Fibroblast of skin of left quadriceps (primary cell): ENCODE measurements at places on chromosomes 1 and 21.

DNA sequence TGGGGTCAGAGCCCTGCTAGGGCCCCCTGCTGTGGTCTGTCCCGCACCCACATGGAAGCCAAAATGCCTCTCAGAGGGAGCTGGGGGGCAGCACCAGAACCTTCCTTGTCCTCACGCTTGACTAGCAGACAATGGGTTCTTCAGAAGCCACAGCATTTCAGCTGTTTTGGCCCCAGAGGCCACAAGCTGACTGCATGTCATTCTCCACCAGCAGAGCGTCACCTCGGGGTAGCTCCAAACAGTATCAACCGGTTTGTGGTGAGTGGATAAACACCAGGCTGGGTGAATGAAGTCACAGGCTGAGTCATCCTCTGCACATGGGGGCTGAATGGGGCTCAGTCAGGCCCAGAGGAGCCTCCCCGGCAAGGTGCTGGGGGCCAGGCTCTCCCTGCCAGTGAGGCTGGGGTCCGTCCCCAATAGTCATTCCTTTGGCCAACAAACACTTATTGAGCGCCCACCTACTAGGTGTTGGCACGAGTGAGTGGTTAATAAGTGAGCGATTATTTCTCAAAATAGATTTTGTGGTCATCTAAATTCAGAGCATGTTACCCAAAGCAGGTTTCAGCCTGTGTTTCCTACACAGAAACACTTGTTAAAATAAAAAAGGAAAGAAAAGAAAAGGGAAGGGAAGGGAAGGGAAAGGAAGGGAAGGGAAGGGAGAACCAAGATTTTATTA, 9.1 kb downstream of the OLIG1 start:
- DNase-seq, result peak; percentile 1

DNA sequence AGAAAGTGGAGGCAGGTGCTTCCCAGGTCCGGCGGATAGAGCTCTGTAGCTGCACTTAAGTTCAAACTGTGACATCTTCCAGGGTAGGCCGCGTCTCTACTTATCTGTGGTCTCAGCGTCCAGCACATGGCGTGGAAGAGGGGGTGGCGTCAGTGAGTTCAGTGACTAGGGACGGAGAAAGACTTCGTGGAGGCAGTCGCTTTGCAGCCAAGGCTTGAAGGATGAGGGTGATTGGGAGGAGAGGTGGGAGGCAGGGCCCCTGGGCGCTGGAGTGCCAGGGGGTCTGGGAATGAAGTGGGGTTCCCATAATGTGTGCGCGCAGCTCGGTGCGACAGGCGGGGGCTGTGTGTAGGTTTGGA, 444 bp upstream of the AGO1 start:
- no peak for DNase-seq

- DNase-seq, result no peak
These were observed 31.8 kb downstream of the TMEM63A start for GRCh38 chr1:225850370-225850769.

DNA sequence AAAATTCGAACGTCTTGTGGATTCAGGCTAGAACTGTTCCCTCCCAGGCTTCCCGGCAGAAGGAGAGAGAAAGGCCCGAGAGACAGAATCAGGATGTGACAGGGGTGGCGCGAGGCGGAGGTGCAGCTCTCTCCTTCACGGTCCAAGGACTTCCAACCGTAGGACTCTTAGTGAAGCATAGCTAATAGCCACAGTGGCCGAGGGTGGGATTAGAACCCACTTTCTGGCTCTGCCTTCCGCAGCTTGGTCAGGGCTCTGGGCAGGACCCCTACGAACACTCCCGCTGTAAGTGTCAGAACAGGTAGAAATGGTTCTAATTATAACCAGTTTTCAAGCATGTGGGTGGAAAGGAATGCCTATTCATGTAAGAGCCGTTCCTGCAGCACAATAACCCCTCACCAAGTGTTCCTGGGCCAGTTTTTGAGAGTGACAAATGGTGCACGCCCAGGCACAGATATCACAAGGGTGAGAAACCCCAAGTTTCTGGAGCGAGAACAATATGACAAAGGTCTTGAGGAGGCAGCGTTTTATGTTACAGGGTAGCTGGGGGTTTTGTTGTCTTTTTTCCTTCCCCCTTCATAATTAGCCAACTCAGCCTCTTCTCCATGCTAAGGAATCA, 86.4 kb downstream of the SYF2 start:
- no peak for DNase-seq

DNA sequence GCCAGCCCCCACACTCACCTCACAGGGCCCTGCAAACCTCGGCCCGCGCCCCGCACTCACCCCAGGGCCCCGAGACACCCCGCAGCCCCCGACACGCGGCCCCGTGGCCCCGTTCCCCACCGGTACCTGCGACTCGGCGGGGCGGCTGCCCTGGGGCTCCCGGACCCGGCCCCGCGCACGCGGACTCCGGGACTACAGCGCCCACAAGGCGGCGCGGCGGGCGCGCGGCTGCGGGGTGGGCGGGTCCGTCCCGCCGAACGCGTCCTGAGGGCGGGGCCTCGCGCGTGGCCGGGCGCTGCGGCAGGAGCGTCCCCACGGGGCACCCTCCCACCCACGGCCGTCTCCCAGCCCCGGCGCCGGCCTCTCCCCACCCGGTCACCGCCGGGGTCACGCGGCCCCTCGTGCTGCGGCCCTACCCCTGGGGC, at the start of gene SLC19A1:
TSS of gene SLC19A1 (minus strand) at position 199 of the 425 bp plus-strand sequence. CDS start 4,481 bp downstream, outside the sequence.
- DNase-seq, result peak; percentile 20

- DNase-seq, result no peak
These were observed 59.2 kb downstream of the TBX15 start for GRCh38 chr1:118928739-118929554.

GRCh38 chr1:224755586-224755985, 139.5 kb downstream of the CNIH3 start:
- DNase-seq, result no peak

- no peak for DNase-seq
These were observed at the start of gene UBL4B for GRCh38 chr1:110112143-110112542. Gene UBL4B (plus strand): TSS chr1:110112443. CDS start chr1:110112535, 92 bp downstream.

DNA sequence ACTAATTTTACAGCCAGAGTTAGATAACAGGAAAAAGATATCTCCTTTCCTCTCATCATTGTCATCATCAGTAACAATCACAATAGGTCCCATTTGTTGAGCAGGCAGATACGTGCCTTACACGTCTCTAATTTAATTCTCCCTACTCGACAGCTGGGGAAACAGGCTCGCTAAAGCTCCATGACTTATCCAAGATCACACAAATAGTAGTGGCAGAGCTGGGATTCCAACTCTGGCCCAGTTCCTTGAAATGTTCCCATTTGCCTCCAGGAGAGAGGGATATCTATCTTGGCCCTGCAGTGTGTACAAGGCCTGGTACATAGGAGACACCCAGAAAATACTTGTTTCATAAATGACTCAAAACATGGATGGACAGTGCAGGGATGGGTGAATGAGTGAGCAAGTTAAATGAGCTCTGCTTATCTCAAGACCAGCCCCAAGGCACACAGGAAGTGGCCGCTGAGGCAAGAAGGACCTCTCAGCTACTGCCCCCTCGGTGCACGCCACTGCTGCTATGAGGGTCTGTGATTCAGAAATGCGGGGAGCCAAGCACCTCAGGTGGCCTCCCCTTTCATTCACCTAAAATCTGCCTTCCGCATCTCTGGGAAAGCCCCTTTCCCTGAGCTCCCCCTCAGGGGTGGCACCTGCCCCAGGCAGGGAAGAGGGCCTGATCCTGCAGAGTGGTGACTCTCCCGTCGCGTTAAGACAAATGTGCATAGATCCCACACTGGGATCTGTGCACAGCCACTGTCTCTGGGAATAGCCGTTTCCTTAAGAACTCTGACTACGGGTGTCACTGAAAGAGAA, 3.6 kb downstream of the KCNN3 start:
- DNase-seq, result no peak

- DNase-seq, result no peak
These were observed 6.8 kb upstream of the ADAM15 start for GRCh38 chr1:155044365-155044764.

GRCh38 chr1:201565771-201566528, 27.0 kb downstream of the NAV1 start:
- DNase-seq, result no peak

- no peak for DNase-seq
These were observed 76.1 kb upstream of the RGS2 start for GRCh38 chr1:192732787-192733186.

- no peak for DNase-seq
These were observed 30.7 kb upstream of the ANGPTL1 start for GRCh38 chr1:178901482-178902125.

DNA sequence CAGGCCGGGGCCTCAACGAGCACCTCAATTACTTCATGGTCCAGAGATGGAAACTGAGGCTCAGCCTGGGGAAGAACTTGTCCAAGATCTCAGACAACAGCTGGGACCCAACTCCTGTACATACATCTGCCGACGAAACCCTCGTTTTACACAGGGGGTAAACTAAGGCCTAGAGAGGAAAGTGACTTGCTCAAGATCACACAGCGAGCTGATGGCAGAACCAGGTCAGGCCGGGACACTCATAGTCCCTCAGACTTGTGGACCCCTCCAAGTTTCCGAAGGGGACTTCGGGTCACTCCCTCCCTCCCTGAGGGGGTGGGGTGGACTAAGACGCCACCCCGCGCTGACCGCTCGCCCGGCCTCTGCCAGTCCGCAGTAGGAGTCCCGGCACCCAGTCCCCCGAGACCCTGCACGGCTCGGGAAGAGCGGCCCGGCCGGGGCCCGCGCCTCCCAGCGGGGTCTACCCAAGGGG, 430 bp downstream of the WASF2 start:
- DNase-seq, result no peak

DNA sequence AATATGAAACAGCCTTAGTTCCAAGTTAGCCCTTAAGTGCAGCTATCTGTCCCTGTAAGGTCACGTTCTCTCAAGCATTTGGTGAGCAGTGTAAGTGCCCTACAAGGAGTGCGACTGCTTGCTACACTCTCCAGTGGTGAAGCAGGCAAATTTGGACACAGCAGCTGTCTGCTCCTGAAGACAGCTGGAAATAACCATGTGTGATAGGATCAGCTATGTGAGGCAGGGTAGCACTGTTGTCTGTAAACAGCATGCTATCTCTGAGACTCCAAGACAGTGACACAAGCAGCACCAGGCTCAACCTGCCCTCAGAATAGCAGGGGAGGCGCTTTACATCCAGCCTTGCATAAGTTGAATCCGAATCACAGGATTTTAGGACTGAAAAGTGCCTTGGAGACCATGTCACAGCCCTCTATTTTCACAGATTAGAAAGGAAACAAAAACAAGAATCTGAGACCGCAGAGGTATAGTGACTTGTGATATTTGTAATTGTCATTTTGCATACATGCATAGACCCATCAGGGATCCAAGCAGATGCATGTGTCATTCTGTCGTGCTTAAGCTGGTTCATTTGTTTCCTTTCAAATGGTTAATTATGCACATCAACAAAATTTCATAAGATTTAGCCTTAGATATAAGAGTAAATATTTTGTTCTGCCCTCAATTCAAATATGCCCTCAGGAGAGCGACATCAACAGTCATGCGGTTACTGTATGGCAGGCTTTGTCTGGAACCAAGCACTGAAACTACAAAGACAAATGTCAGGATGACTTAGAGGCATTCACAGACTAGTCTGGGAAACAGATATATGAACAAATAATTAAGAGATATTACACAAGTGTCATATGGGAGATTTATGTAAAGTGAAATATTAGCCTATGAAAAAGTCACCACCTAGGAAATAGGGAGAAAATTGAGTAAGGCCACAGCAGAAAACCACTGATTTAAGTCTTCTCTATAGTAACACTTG, 134.9 kb upstream of the NRIP1 start:
- DNase-seq, result no peak

DNA sequence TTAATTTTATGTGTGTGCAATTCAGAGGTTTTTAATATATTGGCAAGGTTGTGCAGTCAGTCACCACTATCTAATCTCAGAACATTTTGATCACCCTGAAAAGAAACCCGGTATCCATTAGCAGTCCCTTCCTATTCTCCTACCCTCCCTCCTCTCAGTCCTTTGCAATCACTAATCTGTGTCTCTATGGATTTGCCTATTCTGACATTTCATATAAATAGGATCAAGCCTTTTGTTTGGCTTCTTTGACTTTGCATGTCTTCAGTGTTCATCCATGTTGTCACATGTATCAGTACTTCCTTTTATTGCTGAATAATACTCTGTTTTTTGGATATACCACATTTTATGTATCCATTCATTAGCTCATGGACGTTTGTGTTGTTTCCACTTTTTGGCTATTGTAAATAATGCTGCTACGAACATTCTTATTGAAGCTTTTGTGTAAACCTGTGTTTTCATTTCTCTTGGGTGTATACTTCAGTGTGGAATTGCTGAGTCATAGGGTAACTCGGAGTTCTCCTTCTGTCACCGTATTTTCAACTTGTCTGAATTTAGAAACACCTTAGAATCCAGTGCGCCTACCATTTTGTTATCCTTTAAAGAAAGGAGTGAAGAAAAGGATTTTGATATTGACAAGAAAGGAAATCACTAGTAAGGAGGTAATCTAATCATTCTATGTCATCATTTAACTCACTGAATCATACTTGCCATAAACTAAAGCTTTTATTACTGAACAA, 3.4 kb downstream of the CEP85 start:
- no peak for DNase-seq

DNA sequence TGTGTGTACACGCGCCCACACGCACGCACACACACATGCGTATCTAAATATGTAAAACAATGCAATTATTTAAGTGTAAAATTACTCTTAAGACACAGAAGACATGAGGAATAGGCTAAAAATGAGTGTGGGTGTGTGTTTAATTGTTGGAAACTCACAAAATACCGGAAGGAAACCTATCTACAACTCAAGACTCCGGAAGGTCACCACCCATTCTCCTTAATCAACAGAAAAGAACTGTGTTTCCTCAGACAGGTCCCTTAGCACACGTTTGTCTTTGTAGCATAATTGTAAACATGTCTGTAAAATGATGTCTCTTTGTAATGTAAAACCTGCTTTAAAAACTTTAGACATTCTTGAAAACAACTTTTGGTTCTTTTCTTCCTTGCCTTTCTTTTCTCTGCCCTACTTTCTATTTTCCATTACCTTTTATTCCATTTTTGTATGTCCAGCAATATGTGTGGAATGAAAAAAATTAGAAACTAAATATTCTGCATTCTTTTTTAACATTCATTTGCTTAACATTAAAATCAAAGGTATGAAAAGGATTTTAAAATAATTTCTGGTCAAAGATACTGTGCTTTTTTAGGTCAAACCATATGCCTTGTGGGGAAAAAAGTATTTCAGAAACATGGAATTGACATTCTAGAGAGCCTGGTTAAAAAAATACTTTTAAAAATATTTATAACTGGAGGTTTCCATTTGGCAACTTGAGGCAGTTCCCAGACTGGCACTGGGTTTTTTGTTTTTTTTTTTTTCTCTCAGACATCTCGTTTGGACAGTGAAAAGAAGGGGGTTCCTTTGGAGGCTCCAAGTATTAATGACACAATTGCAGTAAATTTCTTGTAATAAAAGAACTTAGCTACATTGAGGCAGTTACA, 46.2 kb downstream of the ATP5PF start:
- no peak for DNase-seq

DNA sequence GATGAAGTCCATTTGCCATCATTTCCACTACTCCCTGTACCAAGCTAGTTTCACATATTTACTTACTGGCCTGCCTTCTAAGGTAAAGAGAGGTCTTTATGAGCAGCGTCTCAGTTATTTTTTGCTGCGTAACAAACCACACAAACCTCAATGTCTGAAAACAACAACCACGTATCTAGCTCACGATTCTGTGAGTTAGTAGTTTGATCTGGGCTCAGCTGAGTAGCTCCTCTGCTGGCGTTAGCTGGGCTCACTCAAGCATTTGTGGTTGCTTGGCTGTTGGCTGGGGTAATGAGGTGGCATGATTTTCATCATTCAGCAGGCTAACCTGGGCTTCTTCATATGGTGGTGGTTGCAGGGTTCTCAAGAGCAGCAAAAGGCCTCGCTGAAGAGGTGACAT, 225.4 kb downstream of the FOXD2 start:
- no peak for DNase-seq
